ENCODE measurements at places on chromosomes 1 and 21. TPM values are rescaled to one million over a fixed set of nuclear protein-coding genes. Genes with fewer than 3 reads are reported as not detected.

ESPN gene
- total RNA-seq, result 4.3 TPM

- no peak overlapping the region for H3K27ac ChIP-seq
- no peak overlapping the region for H3K4me3 ChIP-seq
- no peak for DNase-seq
- no peaks in the 10 kb centered on the region for H3K36me3 ChIP-seq
- H3K27me3 ChIP-seq, result no peaks in the 10 kb centered on the region
These were observed 105.0 kb downstream of the GALNT2 start for GRCh38 chr1:230172016-230172537.

- H3K4me3 ChIP-seq, result no peak overlapping the region
- no peak for DNase-seq
- no peaks in the 10 kb centered on the region for H3K27me3 ChIP-seq
- no peak overlapping the region for H3K27ac ChIP-seq
These were observed 141.3 kb upstream of the WNT4 start for GRCh38 chr1:22284236-22284635.

GRCh38 chr1:101971304-101971703 is 25.4 kb downstream of the OLFM3 start:
- H3K4me3 ChIP-seq, result no peak overlapping the region
- no peak for DNase-seq
- no peaks in the 10 kb centered on the region for H3K27me3 ChIP-seq
- no peaks in the 10 kb centered on the region for H3K4me1 ChIP-seq
- H3K27ac ChIP-seq, result no peak overlapping the region

- H3K27me3 ChIP-seq, result no peaks in the 10 kb centered on the region
- H3K27ac ChIP-seq, result peak overlapping the region; percentile 17
- peaks cover 54% of the 10 kb centered on the region for H3K36me3 ChIP-seq
- peak; percentile 67 for DNase-seq
- peak overlapping the region; percentile 91 for H3K4me3 ChIP-seq
These were observed 1.4 kb downstream of the LYPLA2 start for GRCh38 chr1:23792151-23792945.

DNA sequence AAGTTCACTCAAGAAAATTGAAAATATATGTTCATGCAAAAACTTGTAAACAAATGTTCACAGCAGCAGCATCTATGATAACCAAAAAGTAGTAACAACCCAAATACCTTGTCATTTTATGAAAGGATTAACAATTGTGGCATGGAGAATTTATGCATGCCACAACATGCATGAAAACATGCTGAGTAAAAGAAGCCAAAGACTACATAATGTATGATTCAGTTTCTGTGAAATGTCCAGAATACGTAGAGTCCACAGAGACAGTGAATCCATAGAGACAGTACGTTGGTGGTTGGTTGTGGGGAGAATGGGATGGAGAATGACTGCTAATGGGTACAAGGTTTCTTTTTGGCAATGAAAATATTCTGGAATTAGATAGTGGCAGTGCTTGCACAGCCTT is 148.7 kb downstream of the MAST2 start:
- H3K4me3 ChIP-seq, result no peak overlapping the region
- no peak for DNase-seq
- H3K27ac ChIP-seq, result no peak overlapping the region
- H3K36me3 ChIP-seq, result no peaks in the 10 kb centered on the region
